ENCODE measurements at places on chromosomes 11 and 22.

- DNase-seq: no peak
- peaks cover 52% of the 10 kb centered on the region for H3K27me3 ChIP-seq
- H3K4me1 ChIP-seq: peaks cover 7% of the 10 kb centered on the region
- no peak overlapping the region for H3K27ac ChIP-seq
Measured at GRCh38 chr22:49621601-49622210, 206.0 kb downstream of the BRD1 start.

DNA sequence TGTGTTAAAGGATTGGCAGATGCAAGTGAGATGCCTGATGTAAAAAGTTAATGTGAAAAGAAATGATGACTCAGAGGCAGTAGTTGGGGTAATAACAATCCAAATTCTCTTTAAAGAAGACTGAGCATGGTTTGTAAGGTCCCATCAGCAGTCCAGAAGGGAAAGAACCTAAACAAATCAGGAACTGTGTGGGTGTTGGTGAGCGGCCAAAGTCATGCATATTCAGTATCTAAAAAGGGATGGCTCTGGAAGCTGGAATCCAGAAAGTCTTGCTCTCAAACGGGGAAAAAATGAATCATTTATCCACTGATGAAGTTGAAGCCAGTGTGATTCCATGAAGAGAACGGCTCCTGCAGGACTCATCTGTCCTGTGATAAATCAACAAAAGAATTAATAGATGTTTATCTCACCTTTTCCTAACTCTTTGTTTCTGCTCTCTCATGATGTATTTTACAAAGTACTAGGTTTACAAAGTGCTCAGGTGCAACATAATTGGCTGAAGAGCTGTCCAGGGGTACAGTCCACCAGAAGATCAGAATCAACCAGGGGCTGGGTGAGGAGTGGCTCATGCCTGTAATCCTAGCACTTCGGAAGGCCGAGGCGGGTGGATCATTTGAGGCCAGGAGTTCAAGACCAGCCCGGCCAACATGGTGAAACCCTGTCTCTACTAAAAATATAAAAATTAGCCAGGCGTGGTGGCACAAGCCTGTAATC is 20.5 kb upstream of the SORL1-AS1 start:
- DNase-seq: no peak
- H3K27me3 ChIP-seq: no peaks in the 10 kb centered on the region
- peaks cover 30% of the 10 kb centered on the region for H3K36me3 ChIP-seq
- no peaks in the 10 kb centered on the region for H3K4me1 ChIP-seq

- H3K27me3 ChIP-seq: no peaks in the 10 kb centered on the region
- H3K36me3 ChIP-seq: peaks cover 3% of the 10 kb centered on the region
- DNase-seq: no peak
Measured at GRCh38 chr11:114129142-114129541, 69.6 kb downstream of the ZBTB16 start.

- H3K27me3 ChIP-seq: no peaks in the 10 kb centered on the region
Measured at GRCh38 chr22:30038219-30038618, 42.0 kb upstream of the HORMAD2 start.

- no peak overlapping the region for H3K27ac ChIP-seq
- H3K4me3 ChIP-seq: no peak overlapping the region
- DNase-seq: no peak
Measured at GRCh38 chr11:7437696-7438095, 47.6 kb upstream of the OLFML1 start.

DNA sequence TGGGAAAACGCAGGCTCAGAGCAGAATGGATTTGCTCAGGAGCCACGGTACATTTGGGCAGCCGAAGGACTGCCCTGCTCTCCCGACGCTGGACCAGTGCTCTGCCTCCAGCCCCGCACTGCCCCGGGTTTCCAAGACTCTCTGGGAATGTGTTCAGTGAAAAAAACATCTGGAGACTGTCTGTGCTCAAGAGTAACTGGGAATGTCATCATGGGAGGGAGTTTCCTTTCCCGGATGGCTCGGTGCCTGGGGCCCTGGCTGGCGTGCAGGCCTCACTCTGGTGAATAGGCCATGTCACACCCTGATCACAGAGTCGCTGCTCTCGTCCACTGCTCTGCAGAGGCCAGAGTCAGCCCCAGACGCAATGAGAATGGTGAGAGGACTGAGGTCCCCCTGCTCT is 9.8 kb upstream of the APOL6 start:
- H3K27ac ChIP-seq: no peak overlapping the region
- DNase-seq: no peak
- no peak overlapping the region for H3K4me3 ChIP-seq
- H3K27me3 ChIP-seq: no peaks in the 10 kb centered on the region
- no peaks in the 10 kb centered on the region for H3K4me1 ChIP-seq

GRCh38 chr11:2691991-2692875 is 7.6 kb downstream of the KCNQ1OT1 start:
- DNase-seq: no peak
- H3K4me1 ChIP-seq: peaks cover 9% of the 10 kb centered on the region
- no peak overlapping the region for H3K4me3 ChIP-seq
- H3K27me3 ChIP-seq: no peaks in the 10 kb centered on the region

- DNase-seq: no peak
- no peaks in the 10 kb centered on the region for H3K27me3 ChIP-seq
Measured at GRCh38 chr11:104199053-104199452, 35.1 kb upstream of the PDGFD start.

GRCh38 chr22:44449061-44449682 is 48.9 kb downstream of the RTL6 start:
- no peaks in the 10 kb centered on the region for H3K36me3 ChIP-seq
- H3K4me1 ChIP-seq: no peaks in the 10 kb centered on the region
- DNase-seq: no peak
- no peak overlapping the region for H3K27ac ChIP-seq
- no peaks in the 10 kb centered on the region for H3K27me3 ChIP-seq

DNA sequence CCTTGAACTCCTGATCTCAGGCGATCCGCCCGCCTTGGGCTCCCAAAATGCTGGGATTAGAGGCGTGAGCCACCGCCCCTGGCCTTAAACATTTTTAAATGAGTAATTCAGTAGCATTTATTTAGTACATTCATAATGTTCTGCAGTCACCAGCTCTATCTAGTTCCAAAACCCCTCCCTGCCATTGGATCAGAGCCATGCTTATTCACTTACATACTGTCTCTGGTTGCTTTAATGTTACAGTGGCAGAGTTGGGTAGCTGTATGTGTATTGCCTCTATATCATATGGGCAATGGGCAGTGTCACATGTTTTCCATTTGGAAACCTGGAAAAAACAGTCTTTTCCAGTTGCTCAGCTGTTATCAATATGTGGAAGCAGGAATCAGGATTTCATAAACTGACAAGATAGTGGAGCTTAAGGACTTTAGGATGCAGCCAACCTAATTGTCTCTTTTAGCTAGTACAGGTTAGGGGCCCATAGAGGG is 10.5 kb downstream of the COA4 start:
- H3K4me1 ChIP-seq: no peaks in the 10 kb centered on the region
- no peak overlapping the region for H3K27ac ChIP-seq
- H3K4me3 ChIP-seq: no peak overlapping the region
- DNase-seq: no peak
- peaks cover 61% of the 10 kb centered on the region for H3K36me3 ChIP-seq
- H3K27me3 ChIP-seq: no peaks in the 10 kb centered on the region

DNA sequence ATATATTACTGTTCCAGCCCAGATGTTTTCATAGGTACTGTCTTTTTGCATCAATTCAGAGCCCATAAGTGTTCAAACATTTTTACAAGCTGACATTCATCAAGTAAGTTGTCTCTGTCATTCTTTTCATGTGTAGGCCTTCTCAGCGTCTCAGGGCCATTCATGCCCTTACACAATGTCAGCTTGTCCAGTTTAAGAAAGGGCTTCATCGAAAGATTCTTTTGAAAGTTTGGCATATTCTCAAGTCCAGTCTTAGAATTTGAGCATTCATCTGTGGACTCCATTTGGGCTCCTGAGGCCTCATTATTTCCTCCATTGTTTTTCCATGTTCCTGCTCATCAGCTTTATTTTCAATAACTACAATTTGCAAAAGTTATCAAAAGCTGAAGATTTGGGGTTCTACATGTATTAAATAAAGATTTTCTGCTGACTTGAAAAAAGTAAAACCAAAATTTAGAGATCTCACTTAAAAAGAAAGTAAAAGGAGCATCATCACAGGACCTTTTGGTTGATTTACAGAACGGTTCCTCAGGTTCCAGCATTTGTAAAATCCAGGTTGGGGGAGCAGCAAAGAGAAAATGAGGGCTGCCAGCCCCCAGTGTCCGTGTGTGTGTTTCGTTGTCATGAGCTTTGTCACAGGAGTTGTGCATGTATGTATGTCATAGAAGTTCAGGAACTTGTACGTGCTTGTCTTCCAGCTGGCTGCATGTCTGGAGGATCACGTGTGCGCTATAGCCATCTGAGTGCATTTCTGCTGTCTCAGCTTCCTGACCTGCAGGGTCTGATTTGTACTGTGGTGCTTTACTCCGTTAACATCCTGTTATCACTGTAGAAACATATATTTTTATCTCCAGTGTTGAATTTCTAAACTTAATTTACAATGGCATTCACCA is 15.6 kb downstream of the MOV10L1 start:
- H3K27me3 ChIP-seq: no peaks in the 10 kb centered on the region
- no peaks in the 10 kb centered on the region for H3K36me3 ChIP-seq
- H3K4me3 ChIP-seq: no peak overlapping the region
- H3K27ac ChIP-seq: no peak overlapping the region

DNA sequence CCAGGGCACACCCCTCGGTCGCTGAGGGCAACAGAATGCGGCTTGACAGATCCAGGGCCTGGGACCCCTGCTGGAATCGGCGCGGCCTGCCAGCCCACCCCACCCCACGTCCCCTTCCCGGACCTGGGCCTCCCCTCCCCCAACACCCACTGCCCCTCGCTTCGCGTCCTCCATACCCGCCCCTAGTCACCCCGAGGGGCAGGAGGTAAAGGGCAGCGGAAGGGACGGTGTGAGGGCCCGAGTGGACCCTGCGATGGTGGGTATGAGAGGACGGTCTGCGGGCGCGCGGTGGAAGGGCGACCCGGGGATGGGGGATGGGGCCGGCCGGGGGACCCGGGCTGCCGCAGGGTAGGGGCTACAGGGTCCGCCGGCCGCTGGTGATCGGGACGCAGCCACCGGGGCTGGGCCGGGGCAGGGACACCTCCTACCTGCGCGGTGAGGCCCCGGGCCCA is 311 bp downstream of the APBB1 start:
- H3K27me3 ChIP-seq: no peaks in the 10 kb centered on the region
- no peak overlapping the region for H3K27ac ChIP-seq
- peak; percentile 48 for DNase-seq
- H3K4me3 ChIP-seq: peak overlapping the region; percentile 97
- H3K4me1 ChIP-seq: peaks cover 7% of the 10 kb centered on the region

- H3K27me3 ChIP-seq: no peaks in the 10 kb centered on the region
- H3K4me3 ChIP-seq: no peak overlapping the region
- no peak overlapping the region for H3K27ac ChIP-seq
- DNase-seq: no peak
Measured at GRCh38 chr11:46633291-46634217, 16.2 kb downstream of the ATG13 start.

- peaks cover 3% of the 10 kb centered on the region for H3K4me1 ChIP-seq
- peaks cover 4% of the 10 kb centered on the region for H3K36me3 ChIP-seq
- no peak within 1 kb of the TSS for H3K27ac ChIP-seq
- DNase-seq: no peak
- H3K4me3 ChIP-seq: no peak within 1 kb of the TSS
Measured at GRCh38 chr22:20773793-20774212, at the start of gene SERPIND1. SERPIND1 (plus strand) TSS chr22:20774113; CDS start chr22:20779313, 5,200 bp downstream.

DNA sequence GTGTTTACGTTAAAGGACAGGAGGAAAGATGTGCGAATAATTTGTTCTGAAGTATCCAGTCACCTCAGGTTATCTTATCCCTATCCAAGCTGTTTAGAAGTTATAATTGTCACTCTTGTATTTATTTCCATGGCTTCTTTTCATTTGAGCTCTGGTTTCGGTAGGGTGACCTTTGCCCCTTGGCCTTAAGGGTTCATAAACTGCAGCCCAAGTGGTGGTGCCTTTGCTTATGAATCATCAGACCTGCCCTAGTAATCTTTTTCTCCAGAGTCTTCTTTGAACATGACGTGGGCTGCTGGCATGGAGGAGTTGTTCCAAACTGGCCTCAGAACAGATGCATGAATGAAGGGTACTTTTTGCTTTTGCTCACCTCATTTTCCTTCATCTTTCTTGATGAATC is 6.5 kb upstream of the CRYBB3 start:
- H3K4me1 ChIP-seq: peaks cover 2% of the 10 kb centered on the region
- no peak for DNase-seq
- H3K27ac ChIP-seq: no peak overlapping the region
- H3K4me3 ChIP-seq: no peak overlapping the region
- H3K27me3 ChIP-seq: no peaks in the 10 kb centered on the region

- H3K27ac ChIP-seq: no peak overlapping the region
- H3K4me1 ChIP-seq: peaks cover 4% of the 10 kb centered on the region
- peaks cover 22% of the 10 kb centered on the region for H3K27me3 ChIP-seq
- no peak overlapping the region for H3K4me3 ChIP-seq
Measured at GRCh38 chr22:18111759-18112330, 1.2 kb downstream of the TUBA8 start.
